ENCODE measurements at places on chromosomes 4 and X.

GRCh38 chrX:74788545-74789086 lies 136.6 kb downstream of the NEXMIF start:
- DNase-seq = no peak

GRCh38 chr4:25172961-25173915 lies 13.0 kb upstream of the SEPSECS start:
- peak; percentile 44 for DNase-seq

- DNase-seq = no peak
Observed at GRCh38 chrX:147912093-147912801, 528 bp downstream of the FMR1 start.

- DNase-seq = no peak
Observed at GRCh38 chrX:452598-452997, 65.9 kb upstream of the PPP2R3B start.

DNA sequence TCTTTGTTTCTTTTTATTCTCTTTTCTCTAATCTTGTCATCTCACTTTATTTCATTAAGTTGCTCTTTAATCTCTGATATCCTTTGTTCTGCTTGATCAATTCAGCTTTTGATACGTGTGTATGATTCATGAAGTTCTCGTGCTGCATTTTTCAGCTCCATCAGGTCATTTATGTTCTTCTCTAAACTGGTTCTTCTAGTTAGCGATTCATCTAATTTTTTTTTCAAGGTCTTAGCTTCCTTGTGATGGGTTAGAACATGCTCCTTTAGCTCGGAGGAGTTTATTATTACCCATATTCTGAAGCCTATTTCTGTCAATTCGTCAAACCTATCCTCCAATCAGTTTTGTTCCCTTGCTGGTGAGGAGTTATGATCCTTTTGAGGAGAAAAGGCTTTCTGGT lies 1045.0 kb upstream of the ADGRL3 start:
- no peak for DNase-seq

- DNase-seq = no peak
Observed at GRCh38 chrX:82591421-82591820, 916.7 kb upstream of the POU3F4 start.

Data from PC-9 (cell line).